ENCODE measurements at places on chromosomes 4 and X.

DNA sequence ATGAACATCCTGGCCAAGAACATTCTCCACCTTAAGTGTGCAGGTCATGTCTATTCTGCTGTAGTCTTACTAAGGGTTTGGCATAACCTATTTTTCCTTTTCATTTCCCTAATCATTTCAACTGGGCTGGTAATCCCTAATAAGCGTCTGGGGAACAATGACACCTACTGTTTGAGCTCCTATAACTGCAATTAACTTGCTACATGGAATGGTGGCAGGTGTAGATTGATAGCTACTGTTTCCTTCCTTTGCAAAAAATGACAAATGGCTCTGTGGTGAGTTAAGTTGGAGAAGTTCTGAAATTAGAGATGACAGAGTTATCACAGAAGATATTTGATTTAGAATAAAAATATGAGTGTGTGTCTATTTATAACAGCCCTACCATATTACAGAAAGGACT, 104.5 kb upstream of the NAP1L5 start:
- DNase-seq, result no peak

GRCh38 chr4:99816545-99817308, at the start of gene DAPP1:
DAPP1 (plus strand) TSS chr4:99816827; CDS start chr4:99816914, 87 bp downstream.
- DNase-seq, result no peak

DNA sequence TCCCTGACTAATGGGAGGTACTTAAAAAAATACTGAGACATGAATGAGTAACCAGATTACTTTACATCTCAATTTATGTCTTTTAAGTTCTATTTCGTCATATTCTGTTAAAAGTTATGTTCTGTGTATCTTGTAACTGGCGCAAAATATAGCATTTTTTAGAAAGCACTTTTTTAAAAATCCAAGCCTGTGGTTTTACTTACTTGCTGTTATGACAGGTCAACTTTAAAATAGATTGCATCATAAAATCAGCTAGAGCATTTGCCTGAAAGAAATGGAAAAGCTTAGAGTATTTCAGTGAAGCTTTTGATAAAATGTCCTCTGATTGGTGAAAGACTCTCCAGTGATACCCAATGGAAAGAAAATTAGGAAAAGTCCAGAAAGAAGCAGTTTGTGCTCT, 1892.3 kb upstream of the TENM3 start:
- no peak for DNase-seq

GRCh38 chr4:175385797-175386196, 426.3 kb downstream of the GPM6A start:
- no peak for DNase-seq

- DNase-seq, result no peak
These were observed 66.6 kb downstream of the CD99L2 start for GRCh38 chrX:150831863-150832262.

GRCh38 chr4:75391489-75392166, 122.6 kb downstream of the RCHY1 start:
- DNase-seq, result no peak

DNA sequence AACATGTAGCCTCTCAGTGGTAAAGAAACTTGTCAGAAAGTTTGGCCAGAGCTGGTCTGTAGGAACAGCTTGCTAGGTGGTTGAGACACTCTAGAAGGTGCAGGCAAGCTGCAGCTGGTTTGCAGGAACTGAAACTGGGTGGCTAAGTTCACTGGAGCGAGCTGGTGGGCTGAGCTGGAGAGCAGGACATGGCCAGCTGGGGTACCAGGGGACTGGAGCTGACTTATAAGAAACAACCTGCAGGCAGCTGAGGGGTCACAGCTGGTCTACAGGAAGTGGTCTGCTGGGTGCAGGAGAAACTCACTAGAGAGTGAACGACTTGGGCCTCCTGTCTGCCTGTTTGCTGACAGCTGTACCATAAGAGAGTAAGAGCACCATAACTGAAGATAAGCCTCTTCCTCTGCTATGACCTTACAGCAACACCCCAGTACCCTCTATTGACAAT, 157.1 kb upstream of the LNX1 start:
- DNase-seq, result no peak

DNA sequence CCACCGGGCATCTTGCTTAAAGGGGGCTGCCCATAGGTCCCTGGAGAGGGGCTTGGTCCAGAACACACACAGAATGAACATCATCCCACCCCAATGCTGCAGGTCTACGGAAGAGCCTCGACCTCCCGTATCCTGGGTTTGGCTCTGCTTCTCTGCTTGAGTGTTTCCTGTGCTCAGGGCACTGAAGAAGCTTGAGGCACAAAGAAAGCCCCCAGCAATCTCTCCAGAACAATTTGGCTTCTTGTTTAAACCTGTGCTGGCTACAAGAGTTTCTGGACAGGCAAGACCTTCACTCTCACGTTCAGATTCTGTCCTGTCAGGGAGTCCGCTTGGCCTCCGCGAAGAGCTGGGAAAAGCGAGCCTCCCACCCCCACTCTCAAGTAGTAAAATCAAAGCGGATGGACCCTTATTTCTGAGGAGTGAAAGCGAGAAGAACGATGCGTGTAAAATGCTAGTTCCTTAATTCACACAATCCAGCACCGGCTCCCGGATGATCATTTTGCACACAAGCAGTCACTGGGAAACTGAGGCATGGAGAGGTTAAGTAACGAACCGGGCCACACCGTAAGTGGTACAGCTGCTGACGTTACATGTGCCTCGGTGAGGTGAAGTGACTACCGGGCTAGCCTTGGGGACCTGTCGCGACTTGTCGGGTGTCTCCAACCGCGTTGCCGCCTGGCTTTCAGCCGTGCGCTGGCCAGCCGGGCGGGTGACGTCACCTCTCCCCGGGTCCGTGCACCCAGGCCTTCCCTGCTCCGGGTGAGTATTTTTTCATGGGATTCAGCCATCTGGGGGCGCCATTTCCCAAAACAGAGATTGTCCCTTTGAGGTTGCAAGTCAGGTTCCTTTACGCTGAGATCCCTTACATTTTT, 3.1 kb upstream of the SFRP2 start:
- no peak for DNase-seq

DNA sequence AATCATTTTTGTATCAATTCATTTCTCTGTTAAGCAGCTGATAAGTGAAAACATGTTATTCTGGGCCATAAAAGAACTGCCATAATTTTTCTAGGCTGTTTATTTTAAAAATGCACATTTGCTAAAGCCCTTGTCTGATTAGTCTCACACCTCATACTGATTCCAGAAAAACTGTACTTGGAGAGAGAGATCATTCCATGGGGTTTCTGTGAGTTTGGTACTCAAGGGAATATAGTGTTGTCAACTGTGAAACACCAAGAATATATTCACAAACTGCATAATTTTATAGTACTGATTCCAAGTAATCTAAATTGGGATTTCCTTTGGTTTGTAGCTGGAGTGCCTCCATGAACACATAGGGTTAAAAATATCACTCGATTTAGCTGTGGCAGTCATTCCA, 547.6 kb downstream of the RPA4 start:
- DNase-seq, result no peak
